GM23338 (cell line): ENCODE measurements at places on chromosomes 6 and 20.

GRCh38 chr6:1538369-1538768 lies 71.3 kb upstream of the FOXC1 start:
- no peak for DNase-seq

GRCh38 chr6:164130151-164130550 lies 715.6 kb downstream of the QKI start:
- DNase-seq = no peak

- DNase-seq = no peak
Measured at GRCh38 chr20:38184101-38184500, 19.0 kb upstream of the TGM2 start.

DNA sequence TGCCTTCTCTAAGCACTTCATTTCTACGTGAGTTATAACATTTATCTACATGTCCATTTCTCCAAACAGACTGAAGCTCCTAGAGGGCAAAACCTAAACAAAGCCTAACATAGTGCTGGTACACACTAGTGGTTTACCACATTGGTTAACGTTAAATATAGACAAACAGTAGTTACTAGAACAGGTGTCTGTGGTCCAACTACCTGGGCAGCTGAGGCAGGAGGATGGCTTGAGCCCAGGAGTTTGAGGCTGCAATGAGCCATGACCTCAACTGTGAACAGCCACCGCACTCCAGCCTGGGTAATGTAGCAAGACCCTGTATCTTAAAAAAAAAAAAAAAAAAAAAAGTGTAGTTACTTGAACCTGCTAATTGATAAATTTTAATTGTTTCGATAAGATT lies 26.5 kb downstream of the PTPRK start:
- no peak for DNase-seq

DNA sequence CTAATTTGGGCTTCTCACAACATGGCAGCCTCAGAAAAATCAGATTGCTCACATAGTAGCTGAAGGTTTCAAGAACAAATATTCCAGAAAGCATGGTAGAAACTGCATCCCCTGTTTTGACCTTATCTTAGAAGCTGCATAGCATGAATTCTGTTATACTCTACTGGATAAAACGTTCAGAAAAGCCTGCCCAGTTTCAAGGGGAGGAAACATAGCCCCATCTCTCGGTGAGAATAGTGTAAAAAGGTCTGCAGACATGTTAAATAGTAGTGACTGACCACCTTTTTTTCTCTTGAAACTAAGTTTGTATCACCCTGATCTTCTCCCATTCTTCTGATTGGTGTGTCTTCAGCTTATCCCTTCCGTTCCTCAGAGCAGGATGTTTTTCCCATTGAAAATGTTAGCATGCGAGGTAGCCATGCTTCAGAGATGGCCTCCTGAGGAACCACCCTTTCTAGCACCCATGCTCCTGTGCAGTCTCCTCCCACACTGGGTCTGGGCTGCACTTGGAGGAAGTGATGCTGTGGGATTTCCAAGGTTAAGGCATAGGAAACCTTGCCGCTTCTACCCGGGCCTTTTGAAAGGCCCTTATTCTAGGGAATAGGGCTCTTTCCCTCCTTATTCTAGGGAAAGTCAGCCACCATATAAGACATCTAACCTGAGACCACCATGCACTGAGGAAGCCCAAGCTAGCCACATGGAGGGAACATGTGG lies 50.1 kb downstream of the MARCKS start:
- no peak for DNase-seq

GRCh38 chr6:157663261-157663660 lies 159.8 kb upstream of the SNX9 start:
- no peak for DNase-seq

DNA sequence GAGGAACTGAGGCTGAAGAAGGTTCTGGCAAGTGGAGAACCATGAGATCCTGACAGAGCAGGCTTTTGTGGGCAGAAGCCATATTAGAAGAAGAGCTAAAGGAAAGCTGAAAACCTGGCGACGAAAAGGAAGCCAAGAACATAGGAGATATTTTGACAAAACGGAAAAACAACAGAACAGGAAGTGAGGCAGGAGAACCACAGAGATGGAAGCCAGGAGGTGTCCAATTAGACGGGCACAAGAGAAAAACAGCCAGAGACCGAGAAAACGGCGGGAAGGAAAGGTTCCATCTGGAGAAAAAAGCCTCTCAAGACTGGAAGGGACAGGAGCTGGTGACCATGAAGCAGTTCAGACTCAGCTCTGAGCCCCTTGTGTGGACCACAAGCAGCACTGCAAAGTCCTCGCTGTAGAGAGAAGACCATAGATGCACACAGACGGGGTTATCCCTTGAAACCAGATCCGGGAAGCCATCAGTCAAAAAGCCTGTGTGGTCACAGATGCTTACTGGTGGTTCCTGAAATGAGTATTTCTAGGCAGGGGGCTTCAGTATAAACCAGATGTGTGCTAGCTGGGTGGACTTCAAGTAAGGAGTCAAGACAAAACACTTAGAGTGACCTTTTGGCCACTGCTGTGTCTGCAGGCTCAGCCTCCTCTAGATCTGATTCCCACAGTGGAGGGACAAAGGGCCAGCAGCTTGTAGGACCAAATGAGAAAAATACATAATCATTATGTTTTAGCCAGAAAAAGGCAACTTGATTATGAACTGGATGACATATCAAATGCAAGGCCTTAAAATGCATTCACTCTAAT lies 30.7 kb downstream of the SSR1 start:
- no peak for DNase-seq

DNA sequence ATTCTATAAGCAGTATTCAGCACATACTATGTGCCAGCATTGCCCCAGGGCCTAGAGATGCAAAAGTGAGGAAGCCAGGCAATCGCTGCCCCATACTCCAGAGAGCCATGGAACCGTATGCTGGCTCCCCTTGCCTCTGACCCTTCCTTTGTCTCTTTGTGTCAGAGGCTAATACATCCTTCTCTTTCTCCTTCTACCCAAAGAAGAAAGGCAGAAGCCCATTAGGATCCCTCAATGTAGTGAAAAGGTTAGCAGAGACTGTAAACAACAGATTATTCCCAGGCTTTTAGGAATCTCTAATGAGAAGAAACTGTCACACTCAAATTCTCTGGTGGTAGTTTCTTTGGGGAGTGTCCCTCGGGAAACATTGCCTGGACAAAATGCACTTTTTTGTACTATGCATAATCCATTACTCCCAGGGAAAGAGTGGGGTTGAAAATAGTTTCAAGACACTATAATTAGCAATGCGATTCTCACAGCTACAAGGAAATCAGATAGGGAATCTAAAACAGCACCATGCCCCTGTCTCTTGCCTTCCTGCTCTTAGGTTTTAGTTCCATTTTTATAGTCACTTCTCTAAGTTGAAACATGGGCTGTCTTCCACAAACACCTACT lies 325.2 kb upstream of the CNR1 start:
- DNase-seq = no peak

GRCh38 chr6:90764001-90764400 lies 177.1 kb upstream of the MAP3K7 start:
- DNase-seq = no peak

GRCh38 chr20:1122388-1123315 lies 4.2 kb downstream of the PSMF1 start:
- no peak for DNase-seq

DNA sequence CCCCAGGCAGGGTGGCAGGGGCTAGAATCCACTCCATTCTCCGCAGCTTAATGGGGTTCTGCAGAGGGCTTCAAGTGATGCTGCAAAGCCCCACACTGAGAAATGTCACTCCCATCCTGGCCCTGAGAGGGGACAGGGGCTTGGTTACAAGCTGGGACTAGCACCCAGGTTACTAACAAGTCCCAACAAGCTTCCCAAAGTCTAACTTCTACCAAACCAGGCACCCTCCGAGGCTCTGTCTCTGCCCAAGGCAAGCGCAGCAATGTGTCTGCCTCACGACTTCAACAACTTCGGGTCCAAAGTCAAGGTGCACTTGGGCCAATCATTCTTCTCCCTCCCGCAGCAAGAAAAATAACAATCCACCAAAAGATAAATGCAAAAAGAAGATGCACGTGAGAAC lies 45.6 kb downstream of the NFATC2 start:
- no peak for DNase-seq

DNA sequence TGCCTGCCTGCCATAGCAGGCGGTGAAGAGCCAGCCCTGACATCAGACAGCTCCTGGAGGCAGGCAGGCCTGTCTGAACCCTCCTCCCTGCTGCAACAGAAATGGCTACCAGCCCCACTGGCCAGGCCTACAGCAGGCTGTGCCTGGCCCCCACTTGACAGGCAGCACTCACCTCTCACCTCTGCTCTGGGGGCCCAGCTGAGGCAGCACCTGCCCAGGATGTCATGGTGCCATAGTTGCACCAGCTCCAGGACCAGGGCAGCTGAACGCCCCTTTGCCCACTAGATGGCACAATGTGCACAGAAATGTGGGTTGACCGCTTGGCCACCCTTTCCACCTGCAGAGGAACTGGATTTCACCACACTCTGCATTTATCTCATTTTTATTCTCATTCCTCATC lies 30.6 kb downstream of the MRPL14 start:
- DNase-seq = peak; percentile 74

GRCh38 chr6:163323705-163324104 lies 90.8 kb upstream of the QKI start:
- no peak for DNase-seq

GRCh38 chr20:46261456-46262253 lies 46.6 kb downstream of the CDH22 start:
- no peak for DNase-seq

GRCh38 chr6:31471711-31472110 lies 26.2 kb upstream of the MICB start:
- no peak for DNase-seq

GRCh38 chr6:33169291-33170175 lies 22.7 kb downstream of the COL11A2 start:
- DNase-seq = no peak

DNA sequence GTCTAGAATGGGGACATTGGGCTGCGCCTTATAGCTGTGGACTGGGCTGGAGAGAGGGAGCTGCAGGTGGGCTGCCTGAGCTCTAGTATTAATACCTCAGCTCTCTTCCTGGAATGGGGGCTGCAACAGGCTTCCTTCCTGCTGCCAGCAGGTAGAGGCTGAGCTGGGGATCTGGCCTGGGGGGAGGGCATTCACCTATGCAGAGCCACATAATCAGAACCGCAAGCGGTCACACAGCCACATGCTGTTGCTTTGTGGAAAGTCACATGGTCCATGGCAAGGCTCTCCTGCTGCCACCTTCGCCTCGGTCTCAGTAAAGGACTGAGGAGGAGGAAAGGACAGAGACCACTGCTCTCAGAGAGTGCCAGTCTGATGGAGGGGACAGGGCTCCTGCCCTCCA lies 35.7 kb downstream of the ITPR3 start:
- no peak for DNase-seq

DNA sequence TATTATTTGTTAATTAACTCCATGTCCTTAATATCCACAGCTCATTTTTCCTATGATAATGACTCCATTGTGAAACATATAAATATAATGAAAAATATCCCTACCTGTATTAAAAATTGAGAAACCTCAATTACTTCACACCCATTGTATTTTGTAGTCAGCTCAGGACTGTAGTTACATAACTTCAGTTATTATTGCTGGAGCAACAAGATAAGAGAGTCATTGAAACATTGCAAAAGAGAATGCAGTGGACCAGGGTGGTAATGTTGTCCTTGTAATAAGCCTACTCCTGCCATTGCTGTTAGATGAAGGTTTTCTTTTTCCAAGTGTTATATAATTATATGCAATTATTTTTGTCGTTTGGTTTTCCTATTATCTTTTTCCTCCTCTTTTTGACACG lies 184.4 kb downstream of the PRL start:
- no peak for DNase-seq

DNA sequence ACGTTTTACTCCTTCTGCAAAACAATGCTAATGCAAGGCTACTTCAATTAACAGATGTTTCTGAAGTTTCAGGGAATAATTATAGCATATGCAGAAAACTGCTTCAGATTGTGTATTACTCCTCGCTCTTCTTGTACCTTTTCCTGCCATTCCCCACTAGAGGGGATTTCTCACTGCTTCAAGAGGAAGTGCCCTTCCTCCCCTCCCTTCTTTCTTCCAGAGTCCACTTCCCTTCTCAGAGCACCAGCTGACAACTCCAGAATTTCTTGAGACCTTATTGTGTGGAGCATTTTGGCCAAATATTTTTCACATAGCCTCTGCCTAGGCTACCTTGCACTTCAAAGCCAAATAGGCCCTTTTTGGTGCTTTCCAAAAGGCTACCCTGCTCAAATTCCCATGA lies 12.7 kb upstream of the MCUR1 start:
- no peak for DNase-seq

DNA sequence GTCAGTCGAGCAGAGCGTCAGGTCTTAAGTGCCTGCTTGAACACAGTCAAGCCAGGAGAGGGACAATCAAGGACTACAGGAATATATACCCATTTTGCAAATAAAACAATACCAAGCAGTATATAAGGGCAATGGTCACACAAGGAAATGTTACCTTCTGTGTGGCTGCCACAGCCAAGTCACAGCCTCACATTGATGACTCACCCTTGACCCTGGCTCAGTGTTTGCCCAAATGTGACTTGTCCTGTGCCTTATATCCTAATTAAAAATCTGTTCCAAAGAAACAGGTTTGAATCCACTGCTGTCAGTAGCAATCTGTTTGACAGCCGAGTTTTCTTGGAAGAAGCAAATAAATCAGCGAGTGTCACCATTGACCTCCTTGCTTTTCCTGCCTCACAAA lies 34.3 kb downstream of the C6orf89 start:
- DNase-seq = no peak

- no peak for DNase-seq
Measured at GRCh38 chr20:3543901-3544507, 73.2 kb downstream of the ATRN start.

GRCh38 chr20:61345656-61346055 lies 93.6 kb downstream of the CDH4 start:
- DNase-seq = no peak

GRCh38 chr6:38676236-38676973 lies 26.5 kb downstream of the GLO1 start:
- no peak for DNase-seq

GRCh38 chr20:61744691-61745396 lies 320.8 kb downstream of the TAF4 start:
- DNase-seq = no peak

- DNase-seq = no peak
Measured at GRCh38 chr6:69423785-69424184, 373.0 kb downstream of the LMBRD1 start.

DNA sequence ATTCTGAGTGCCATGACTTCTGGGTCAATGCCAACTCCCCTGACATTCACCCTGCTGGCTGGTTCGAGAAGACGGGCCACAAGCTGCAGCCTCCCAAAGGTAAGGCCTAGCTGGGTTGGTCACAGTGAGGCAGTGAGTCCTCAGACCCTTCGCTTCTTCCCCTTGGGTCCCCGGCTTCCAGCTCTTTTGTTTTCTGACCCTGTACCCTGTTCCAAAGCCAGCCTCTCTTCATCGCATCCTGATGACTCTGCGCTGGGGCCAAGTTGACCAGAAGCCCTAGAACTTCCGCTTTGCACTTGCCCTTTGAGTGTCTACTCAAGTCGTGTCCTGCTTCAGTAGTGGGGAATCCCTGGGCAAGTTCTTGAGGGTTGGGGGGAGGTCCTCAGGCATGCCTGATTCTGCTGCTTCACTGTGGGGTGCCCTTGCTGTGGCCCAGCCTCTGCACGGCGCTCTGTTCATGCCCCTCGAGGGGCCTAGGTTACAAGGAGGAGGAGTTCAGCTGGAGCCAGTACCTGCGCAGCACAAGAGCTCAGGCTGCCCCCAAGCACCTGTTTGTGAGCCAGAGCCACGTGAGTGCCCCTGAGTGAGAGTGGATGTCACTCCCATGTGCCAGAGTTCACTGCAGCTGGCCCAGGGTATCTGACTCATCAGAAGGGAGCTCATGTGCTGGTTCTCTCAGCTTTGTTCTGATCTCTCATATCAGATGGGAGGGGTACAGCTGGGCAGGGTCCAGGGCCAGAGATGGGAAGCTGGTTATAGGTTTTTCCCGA lies 23.0 kb downstream of the L3MBTL1 start:
- no peak for DNase-seq
